Activated CD4-positive, alpha-beta T cell treated with anti-CD3 and anti-CD28 coated beads, Interleukin-2, amount 50 U/mL, for 1 hour (primary cell): ENCODE measurements at places on chromosomes 1 and 21.

- no peak for DNase-seq
Measured at GRCh38 chr1:236699366-236699765, 13.1 kb downstream of the ACTN2 start.

DNA sequence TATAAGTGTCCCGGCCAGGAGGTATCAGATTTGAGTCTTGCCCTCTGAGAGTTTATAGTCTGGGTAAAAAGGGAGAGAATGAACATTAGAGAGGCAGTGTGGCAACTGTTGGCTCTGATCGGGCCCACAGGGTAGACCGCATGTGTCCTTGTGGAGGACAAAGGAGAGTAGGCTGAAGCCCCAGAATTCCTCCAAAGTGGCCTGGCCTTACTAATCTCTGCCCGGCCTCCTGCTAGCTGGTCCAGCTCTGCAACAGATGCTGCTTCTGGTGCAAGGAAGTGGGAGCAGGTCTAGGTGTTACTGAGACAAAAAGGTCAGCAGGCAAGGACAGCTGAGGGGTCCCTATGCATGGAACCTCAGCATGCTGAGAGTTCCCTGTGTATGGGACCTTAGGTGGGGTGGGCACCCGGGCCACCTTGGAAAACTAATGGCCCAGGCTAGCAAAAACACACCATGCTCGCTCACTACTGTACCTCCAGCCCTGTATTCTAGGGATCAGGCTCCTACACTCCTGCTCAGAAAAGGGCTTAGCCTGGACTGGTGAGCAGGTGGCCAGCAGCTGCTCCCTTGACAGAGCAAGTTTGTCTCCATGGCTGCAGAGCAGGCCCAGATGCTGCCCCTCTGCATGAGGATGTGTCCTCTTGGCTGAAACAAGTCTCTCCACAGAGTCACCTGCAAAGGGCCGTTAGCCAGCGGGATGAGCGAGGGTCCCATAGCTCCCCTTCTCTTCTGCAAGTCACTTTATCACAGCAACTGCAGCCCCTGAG lies 30.3 kb upstream of the RGS16 start:
- DNase-seq, result no peak

DNA sequence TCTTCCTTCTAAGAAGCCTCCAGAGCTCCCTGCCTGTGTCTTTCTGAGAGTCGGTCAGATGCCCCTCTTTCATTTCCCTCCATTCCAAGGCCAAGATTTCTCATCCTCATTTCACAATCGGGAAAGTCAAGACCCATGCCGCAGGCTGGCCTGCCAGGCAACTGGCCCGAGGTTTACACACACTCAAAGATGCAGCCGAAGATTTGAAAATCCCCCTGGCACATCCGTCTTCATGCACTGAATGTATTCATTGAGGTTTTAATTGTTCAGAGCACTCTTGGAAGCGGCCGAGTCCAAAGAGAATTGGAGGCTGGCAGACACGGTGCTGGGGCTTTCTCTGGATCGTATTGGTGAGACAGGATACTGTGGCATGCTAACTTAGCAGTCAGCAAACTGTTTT lies 29.1 kb upstream of the SRP9 start:
- DNase-seq, result no peak

DNA sequence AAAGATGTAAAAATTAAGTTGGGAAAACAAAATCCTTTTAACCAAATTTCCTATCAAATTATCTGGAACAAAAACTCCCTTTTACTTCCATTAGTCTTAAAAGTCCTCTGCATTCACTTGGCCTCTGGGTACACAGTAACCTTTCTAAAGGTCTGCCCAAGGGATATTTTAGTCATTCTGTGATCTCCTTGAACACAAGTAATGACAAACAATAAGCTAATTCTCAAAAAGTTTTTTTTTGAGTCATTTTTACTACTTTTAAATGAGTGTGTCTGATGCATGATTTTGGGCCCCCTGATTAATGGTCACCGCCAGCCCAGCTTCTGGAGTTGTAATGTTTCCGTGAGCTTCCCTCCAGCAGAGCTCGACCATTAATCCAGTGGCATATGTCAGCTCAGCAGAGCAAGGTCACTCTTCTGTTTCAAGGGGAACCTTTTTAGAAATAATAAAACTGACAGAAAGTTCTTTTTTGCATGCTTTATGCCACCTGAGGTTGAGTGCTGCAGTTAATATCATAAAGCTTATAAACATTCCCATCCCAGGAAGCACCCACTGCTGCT lies 14.3 kb downstream of the SAMSN1 start:
- DNase-seq, result no peak

DNA sequence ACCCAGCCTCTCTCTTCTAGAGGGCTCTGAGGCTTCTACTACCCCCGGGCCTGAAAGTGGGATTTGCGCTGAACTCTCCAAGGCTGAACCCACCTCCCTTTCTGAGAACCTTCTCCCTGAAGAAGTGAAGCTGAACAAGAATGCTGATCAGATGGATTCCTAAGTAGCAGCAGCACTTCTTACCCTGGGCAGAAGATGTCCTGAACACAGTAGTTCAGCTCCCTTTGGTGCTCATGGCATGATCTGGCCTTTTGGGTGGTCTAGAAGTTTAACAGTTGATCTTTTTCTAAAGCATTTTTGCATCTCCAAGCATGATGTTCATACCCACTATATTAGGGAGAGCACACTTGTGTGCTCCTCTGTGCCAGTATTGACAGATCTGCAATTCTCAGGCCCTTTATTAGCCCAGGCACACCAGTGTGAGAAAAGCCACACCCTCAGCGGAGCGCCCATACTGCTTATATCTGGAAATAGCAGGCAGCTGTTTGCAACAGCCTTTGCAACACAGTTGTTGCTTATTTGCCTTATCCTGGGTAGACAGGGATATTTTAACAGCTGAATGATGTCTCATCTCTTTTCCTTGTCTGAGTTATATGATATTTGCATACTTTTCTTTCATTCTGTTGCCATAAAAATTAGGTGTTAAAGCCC lies 34.2 kb downstream of the CNN3 start:
- no peak for DNase-seq

GRCh38 chr1:39646232-39647081 lies 7.0 kb upstream of the HEYL start:
- DNase-seq, result no peak

GRCh38 chr1:5934058-5934884 lies 58.0 kb downstream of the NPHP4 start:
- DNase-seq, result no peak

- DNase-seq, result no peak
Measured at GRCh38 chr1:211547710-211548109, 31.3 kb downstream of the SLC30A1 start.

GRCh38 chr1:246503341-246503740 lies 3.7 kb downstream of the SMYD3 start:
- no peak for DNase-seq

GRCh38 chr1:214503553-214503952 lies 47.8 kb downstream of the PTPN14 start:
- DNase-seq, result no peak

DNA sequence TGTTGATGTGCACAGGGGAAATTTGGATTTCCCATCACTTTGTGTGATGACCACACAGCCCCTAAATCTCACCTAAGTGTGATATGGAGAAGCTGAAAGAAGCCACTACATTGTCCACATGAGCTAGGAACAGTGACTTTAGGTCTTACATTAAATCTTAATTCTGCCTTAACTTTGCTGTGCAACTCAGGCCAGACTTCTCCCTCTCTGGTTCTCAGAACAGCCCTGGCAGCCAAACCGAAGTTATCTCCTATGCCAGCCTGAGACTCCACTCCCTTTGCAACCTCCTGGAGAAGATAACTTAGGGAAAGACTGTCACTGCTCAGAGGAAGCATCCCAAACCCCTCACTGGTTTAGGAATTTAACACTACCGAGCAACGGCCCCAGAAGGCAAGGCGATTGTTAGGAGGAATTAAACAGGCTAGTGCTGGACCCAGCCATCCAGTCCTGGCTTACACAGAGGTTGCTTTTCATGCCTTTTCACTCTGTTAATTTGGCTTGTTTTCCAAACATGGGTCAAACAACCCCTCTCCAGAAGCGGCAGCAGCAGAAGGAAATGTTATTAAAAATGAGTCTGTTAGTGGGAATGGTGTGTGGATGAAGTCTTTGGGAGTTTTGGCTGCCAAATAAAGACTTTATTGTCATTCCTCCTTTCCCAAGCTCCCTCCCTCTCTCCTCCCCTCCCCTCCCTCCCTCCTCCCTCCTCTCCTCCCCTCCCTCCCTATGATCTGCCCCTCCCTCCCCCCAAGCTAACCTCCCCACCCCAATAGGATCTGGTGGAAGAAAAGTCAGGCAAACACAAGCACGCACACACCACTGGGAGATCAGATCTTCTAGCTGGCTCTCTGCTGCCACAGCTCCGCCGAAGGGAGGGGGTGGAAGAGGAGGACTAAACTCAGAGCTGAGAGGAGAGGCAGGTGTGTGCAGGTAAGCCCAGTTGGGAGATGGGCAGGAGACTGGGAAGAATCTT lies at the start of gene PRELP:
Gene PRELP, plus strand, starts transcription at position 795 of the 970 bp plus-strand sequence. CDS start 7,379 bp downstream, outside the sequence.
- no peak for DNase-seq

GRCh38 chr1:216071262-216071661 lies 352.0 kb downstream of the USH2A start:
- DNase-seq, result no peak

DNA sequence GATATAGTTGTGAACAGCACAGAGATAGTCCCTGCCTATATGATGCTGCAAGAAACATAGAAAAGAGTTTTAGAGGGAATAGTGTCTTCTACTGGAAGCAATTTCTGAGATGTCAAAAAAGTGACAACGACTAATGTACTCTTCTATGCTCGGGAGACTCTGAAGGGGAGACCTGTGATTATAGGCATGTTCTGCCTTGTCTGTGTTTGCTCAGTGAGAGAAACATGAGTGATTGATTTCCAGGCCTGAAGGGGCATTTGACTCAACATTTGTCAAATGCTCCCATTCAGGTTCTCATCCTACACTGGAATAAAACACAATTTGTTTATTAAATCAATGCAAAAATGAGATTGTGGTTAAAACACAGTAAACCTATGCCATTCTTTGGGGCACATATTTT lies 131.8 kb downstream of the CTH start:
- DNase-seq, result no peak

DNA sequence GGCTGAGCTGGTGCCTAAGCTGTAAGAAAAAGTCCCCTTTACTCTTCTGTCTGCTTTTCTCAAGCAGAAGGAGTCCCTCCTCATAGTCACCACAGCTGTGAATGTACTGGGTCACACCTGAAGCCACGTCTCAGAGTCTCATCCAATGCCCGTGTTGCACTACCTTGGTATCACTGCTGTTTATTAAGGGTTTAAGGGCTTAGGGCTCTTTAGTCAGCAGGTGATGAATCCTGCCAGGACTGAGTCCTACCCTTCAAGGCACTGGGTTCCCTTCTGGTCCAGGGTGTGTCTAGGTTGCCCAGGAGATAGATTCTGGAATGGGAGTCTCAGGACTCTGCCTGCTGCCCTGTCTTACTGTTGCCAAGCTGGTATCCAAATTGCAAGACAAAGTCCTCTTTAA lies 33.4 kb upstream of the ROR1 start:
- DNase-seq, result no peak

- DNase-seq, result no peak
Measured at GRCh38 chr1:239098400-239099037, 287.8 kb upstream of the CHRM3 start.
